ENCODE measurements at places on chromosomes 2 and 18. TPM values are rescaled to one million over a fixed set of nuclear protein-coding genes. Genes with fewer than 3 reads are reported as not detected.

POU3F3 gene
- total RNA-seq: not detected

MYL1 gene
- not detected for total RNA-seq

FANCL gene
- total RNA-seq: 9.8 TPM

MC2R gene
- not detected for total RNA-seq

NEU2 gene
- not detected for total RNA-seq

Data from smooth muscle cell of bladder (primary cell).